ENCODE measurements at places on chromosomes 5 and 9.

GRCh38 chr9:114163517-114163951 lies 8.2 kb downstream of the COL27A1 start:
- DNase-seq = no peak

- no peak for DNase-seq
Observed at GRCh38 chr5:14925326-14925725, 53.7 kb upstream of the ANKH start.

GRCh38 chr9:114847492-114848417 lies 41.9 kb upstream of the TNFSF15 start:
- no peak for DNase-seq

GRCh38 chr5:90020575-90021538 lies 388.7 kb downstream of the CETN3 start:
- no peak for DNase-seq

- DNase-seq = no peak
Observed at GRCh38 chr9:8391566-8391965, 592.0 kb upstream of the DMAC1 start.

GRCh38 chr9:73138516-73138915 lies 13.1 kb upstream of the ANXA1 start:
- no peak for DNase-seq

DNA sequence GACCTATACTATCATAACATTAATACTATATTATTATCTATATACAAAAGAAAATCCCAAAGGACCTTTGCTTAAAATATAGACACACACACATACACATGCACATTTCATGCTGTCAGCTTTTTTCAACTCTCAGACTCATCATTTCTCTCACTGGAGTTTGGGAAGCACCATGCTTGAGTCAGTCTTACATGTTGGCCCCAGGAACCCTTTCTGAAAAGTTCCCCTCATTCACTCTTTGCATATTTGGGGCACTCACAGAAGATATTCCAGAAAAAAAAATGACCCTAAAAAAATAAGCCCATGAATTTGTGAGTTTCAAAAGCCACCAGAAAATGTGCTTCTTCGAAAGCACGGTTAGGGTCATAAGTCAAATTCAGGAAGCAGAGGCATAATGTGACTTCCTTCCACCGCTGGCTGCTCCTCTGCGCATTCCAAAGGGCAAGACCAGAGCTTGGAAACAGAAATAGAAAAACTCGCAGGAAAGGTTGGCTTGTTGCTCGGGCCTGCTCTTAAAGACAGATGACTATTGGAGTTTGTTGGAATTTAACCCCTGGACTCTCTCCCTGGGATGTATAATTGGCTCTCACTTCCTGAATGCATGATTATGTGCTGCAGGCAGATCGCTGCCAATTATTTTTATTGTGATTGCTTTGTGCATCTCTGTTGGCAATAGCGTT lies 129.7 kb upstream of the IQGAP2 start:
- DNase-seq = no peak

DNA sequence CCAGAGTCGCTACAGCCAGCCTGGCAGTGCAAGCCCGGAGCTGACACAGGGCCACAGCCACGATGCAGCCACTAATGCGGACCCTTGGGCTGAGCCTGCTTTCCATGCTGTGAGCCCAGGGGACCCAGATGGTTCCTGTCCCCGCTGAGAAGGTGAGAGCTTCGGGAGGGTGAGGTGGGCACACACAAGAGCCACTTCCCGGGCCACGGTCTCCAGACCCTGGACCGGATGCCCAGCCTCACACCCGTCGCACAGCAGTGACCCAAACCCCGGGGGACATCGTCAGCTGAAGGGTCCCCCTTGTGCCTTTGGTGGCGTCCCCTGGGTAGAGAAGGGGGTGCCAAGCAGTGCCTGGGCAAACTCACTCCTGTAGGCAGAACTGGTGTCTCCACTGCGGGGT lies 13.4 kb downstream of the PAEP start:
- no peak for DNase-seq

DNA sequence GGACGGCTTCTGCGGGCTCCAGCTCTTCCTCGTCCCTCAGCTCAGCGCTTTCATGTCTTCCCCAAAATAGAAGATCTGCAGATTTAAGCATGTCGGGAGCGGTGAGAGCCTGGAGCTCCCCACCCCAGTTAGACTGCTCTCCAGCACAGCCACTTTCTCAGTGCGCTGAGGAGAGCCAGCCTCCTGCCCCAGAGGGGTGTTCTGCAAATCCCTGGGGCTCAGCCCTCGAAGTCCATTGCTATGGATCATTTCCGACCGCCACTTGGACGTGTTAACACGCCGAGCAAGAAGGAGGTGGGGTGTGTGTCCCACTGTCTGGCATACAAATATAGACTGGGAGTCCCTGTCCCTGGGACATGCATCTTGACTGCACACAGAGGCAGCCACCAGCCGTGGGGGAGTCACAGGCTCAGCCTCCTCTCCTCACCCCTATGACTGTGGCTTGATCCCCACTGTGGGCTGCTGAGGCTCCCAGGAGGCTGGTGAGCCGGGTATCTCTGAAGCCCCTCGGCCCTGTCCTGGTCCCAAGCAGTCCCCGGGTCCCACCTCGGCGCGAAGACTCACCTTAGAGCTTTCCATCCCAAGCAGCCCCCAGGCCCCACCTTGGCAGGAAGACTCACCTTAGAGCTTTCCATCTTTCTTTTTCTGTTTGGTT lies 30.0 kb upstream of the RNF130 start:
- no peak for DNase-seq

DNA sequence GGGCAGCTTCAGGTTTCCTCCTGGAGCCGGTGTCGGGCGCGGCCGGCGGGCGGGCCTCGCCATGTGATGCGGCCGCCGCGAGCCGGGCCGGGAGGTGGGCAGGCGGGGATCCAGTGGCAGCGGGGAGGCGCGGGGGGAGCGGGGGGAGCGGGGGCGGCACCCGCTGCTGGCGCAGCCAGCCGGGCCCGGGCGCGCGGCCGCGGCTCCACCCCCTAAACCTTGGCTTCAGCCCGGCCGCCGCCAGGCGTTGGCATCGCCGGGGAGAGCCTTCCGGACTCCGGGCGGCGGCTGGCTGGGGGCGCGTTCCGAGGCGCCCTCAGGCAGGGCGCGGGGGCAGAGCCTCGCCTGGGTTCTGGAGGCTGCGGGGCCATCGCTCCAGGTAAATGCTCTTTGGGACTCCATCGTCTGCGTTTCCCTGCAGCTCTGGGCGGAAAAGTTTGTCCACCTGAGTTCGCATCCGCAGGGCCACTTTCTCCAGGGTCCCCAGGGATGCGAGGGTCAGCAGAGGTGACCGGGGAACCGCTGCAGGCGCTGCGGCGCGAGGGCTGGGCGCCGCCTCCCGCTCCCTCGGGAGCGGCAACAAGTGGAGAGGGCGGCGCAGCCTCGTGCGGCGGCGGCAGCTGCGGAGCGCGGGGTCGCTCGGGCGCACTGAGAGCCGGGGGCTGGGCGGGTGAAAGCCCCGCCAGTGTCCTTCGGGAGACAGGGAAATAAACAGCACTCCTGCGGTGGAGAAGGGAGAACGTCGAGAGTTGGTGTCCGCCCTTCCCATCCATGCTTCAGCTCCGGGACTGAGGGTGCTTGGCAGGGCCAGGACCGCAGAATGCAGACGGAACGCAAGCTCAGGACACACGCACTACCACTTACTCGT lies at the start of gene ARHGEF28:
Gene ARHGEF28 (plus strand): TSS at position 253 of the 868 bp plus-strand sequence. CDS start 58,656 bp downstream, outside the sequence.
- DNase-seq = peak; percentile 4

DNA sequence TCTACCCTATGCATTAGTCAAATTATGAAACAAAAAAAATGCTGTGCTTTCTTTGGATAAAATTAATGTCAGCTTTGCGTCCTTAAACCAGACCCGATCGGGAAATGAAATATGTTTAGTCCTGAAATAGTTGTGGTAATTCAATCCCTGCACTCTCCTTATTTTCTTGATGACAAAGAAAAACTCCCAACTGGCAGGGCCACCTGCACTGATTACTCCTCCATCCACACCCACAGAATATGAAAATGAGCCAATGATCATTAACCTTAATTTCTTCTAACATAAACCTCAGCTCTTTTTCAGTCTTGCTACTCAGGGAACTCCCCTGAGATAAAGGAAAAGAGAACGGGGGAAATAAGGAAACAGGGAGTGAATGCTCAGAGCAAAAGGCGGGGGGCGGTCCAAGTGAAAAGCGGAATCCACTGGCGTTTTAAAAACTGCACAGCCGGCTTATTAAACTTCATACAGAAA lies 245.3 kb downstream of the BNC2 start:
- no peak for DNase-seq

DNA sequence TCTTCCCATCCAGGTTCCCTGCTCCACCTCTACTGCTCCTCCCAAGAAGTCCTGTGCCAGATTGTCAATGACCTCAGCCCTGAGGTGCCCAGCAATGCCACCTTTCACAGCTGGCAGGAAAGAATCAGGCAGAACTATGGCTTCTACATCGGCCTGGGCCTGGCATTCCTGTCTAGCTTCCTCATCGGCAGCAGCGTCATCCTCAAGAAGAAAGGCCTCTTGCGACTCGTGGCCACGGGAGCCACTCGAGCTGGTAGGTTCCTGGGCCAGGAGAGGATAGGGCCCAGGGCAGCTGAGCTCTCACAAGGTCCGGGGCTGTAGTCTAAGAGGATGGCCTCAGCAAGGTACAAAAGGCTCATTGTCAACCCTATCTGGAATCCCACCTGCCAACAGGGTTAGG lies 3.1 kb downstream of the NIPAL4 start:
- no peak for DNase-seq

GRCh38 chr5:77066823-77067442 lies 20.2 kb downstream of the ZBED3 start:
- DNase-seq = no peak

DNA sequence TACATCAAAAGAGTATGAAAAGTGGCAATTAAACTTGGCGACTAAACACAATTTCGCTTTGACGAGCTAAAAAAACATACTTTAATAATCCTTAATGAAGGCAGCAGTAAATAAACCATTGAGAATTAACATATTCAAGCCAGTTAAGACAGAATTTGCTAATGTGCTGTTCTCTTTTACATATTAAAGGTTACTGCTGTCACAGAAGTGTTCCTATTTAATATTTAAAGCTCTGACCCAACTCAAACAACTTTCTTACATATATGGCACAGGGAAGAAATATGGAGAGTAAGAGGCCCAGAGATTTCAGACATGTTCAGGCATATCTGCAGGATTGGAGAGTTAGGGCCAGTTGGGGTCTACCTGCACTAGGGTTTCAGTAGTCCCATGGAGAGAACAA lies 16.7 kb upstream of the DENND4C start:
- no peak for DNase-seq

- no peak for DNase-seq
Observed at GRCh38 chr9:132481053-132481849, 71.2 kb downstream of the CFAP77 start.

DNA sequence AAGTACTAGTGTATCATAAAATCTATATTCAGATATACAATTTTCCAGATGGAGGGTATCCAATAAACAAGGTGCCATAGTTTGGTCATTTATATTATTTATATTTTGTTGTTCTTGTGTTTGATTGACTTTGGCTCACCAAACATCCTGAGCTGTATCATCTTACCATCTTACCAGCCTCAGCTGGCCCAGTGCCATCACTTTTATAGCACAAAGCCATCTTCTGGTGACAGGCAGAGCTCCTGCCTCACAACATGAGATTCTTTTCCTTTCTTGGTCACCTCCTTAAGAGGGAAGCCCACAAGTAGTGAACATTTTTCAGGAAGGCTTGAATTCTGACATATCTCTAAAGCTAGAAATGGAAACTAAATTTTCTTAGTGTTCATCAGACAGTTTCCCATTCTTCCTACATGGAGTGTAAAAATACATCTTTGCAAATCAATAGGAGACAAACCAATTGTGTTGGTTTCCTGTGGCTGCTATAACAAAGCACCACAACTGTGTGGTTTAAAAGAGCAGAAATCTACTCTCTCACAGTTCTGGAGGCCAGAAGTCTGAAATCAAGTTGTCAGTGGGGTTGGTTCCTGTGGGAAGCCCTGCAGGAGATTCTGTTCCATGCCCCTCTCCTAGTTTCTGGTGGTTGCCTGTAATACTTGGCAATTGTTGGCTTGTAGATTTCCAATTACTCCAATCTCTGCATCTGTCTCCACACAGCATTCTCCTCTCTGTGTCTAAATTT lies 341.8 kb downstream of the MAN2A1 start:
- DNase-seq = no peak

DNA sequence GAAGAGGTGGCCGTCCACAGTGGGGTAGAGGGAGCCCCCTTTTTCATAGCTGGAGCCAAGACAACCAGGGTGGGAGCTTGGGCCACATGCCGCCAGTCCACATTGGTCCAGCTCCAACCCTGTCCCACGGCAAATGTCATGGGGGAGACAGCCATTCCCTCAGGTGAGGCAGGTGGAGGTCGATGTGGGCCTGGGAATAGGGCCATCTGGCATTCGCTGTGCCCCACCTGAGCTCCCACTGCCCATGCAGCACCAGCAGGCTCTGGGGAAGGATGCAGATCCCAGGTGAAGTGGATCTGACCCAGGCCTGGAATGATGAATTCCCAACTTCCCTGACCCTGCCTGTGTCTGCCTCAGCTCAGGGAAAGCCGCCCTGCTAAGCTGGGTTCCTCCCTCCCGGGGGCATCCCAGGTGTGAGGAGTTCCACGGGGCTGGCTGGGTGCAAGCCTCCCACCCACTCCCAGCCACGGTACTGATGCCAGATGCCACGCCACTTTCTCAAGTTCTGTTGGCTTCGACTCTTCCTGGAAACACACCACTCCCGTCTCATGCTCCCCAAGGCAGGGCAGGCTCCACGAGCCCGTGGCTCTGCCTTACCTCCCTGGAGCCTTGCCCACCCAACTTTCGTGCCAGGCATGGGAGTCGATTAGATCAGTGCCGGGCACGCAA lies 25.2 kb upstream of the FCN2 start:
- no peak for DNase-seq

DNA sequence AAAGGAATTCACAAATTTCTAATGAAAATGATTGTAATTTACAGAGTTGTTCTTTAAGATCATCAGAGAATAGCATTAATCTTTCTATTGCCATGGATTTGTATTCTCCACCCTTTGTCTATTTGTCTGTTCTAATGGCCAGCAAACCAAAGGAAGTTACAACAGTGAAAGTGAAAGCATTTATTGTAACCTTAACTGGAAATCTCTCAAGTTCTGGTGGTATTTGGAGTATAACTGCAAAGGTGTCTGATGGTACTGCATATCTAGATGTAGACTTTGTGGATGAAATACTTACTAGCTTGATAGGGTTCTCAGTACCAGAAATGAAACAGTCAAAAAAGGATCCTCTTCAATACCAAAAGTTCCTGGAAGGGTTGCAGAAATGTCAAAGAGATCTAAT lies 21.7 kb downstream of the RMI1 start:
- no peak for DNase-seq

- DNase-seq = no peak
Observed at GRCh38 chr5:172740428-172741205, 30.4 kb downstream of the DUSP1 start.

GRCh38 chr5:16842896-16843295 lies 93.2 kb downstream of the MYO10 start:
- DNase-seq = no peak

DNA sequence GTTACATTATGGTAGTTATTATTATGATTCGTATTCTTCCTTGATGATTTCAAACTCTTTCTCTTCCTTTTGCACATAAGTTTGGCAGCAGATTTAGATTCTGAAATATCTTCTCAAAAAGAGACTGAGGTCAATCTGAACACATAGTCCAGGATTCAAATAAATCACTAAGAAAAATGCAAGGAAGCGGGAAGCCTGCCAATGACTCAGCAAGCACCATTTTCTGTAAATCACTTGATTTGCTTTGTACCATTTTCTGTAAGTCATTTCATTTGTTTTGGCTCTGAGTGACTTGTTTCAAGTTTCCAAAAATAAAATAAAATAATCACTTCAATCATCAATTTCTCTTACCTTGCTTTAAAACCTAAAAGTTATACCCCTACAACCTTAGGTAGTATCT lies 24.6 kb upstream of the GLIS3 start:
- DNase-seq = no peak

Measured in stimulated activated CD8-positive, alpha-beta memory T cell treated with anti-CD3 and anti-CD28 coated beads, Interleukin-7, amount 100 ng/mL, for 1 hour (primary cell).